Tracheal epithelial cell (primary cell): ENCODE measurements at places on chromosomes 1 and 21. TPM values are rescaled to one million over a fixed set of nuclear protein-coding genes. Genes with fewer than 3 reads are reported as not detected.

The MATN1 gene
- not detected in 2 replicates for total RNA-seq

The FAM167B gene
- not detected in 2 replicates for total RNA-seq

The RPE65 gene
- total RNA-seq = not detected in 2 replicates

The TMPRSS2 gene
- 1.1 and 5.1 TPM in 2 replicates for total RNA-seq

The C1QA gene
- not detected in 2 replicates for total RNA-seq

The TESK2 gene
- 2.4 and 2.8 TPM in 2 replicates for total RNA-seq

The HES5 gene
- total RNA-seq = 2.2 and 5.1 TPM in 2 replicates

The SPRR3 gene
- 8.9 and 51.4 TPM in 2 replicates for total RNA-seq

The EPHA2 gene
- 123 and 144 TPM in 2 replicates for total RNA-seq

The COL6A1 gene
- 1.1 and 79.8 TPM in 2 replicates for total RNA-seq

The SNAPIN gene
- 53.5 and 60.7 TPM in 2 replicates for total RNA-seq
